ENCODE measurements at places on chromosomes 6 and 20.

- DNase-seq, result no peak
Observed at GRCh38 chr6:143110572-143110971, 49.9 kb downstream of the AIG1 start.

DNA sequence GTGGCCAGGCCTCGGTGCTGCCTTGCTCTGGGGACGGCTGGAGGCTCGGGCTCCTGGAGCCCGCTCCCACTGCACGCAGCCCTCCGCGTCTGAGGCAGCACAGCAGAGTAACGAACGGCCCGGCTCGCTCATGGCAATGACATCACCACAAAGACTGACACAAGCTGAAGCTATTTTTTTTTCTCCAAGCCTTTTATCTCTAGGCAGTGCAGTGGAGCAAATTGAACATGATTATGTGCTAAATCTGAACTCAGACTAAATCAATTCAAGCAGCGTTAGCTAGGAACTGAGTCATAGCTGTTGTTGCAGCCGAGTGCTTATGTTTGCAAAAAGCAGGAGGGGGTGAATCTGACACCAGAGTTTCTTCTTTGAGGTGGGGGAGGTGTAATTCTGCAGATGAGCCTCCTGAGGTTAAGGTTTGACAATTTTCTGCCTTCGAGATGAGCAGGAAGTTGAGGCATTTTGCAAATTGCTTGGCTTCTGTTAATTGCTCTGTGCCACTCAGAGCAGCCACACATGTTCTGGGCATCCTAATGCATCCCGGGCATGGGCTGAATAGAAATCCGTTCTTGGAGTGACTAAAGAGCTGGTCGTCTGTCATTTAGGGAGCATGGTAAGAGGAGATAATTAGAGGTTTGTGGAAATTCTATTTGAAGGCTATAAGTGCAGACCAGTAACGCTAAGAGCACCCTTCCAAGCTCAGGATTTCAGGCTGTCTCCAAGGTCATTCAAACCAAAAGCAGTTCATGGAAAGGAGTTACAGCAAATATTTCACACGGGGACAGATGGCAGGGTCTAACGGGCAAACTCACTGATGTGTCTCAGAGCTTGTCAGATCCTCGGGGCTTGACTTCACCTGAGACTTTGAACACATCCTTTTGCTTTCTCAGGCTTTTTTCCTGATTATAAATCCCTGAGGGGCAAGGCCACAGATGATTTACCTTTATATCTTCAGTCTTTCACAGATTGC lies 155.1 kb upstream of the ENPP5 start:
- no peak for DNase-seq

DNA sequence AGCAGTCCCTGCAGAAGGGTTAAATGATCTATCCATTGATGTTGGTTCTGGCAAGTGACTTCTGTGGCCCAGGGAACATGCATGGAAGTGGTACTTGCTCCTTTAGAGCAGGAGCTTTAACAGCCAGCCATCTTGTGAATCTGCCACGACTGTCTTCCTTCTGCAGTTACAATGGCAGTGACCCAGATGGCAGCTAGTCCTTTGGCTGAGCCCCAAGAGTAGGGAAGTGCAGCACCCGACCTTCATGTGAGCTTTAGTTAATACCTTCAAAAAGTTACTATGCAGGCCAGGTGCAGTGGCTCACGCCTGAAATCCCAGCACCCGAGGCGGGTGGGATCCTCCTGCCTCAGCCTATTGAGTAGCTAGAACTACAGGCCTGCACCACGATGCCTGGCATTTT lies 66.4 kb downstream of the POPDC3 start:
- no peak for DNase-seq

GRCh38 chr6:102390541-102390940 lies 997.0 kb downstream of the GRIK2 start:
- DNase-seq, result no peak

- DNase-seq, result no peak
Observed at GRCh38 chr6:11944111-11944510, 68.0 kb upstream of the HIVEP1 start.

All from CD14-positive monocyte (primary cell).